Activated gamma-delta T cell treated with anti-CD3 and anti-CD28 coated beads, Interleukin-2, amount 50 U/mL, for 16 hours (primary cell): ENCODE measurements at places on chromosomes 3 and 15.

GRCh38 chr3:100108464-100109079 is 5.7 kb downstream of the FILIP1L start:
- DNase-seq, result no peak

DNA sequence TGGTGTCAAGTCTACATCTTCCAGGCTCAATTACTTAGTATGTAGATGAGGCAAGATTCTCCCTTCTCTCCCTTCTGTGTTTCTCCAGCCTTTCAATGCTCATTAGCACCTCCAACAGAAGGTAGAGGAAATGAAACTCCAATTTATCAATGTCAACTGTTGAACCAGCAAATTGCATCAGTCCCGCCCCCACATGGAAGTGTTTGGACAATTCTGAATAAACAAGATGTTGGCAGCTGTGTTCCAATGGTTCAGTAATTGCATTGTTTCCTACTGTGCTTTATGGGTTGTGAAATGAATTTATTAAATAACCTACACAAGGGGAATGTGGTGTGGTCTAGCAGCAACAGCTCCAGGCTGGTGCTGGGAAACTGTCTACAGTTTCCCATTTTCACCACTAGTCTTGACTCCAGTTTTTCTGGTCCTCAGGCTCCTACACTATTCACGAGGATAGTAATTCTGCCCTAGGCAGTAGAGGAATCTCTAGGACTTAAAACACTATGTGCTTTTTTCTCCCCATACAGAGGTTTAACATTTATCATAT is 91.9 kb downstream of the MB21D2 start:
- no peak for DNase-seq

DNA sequence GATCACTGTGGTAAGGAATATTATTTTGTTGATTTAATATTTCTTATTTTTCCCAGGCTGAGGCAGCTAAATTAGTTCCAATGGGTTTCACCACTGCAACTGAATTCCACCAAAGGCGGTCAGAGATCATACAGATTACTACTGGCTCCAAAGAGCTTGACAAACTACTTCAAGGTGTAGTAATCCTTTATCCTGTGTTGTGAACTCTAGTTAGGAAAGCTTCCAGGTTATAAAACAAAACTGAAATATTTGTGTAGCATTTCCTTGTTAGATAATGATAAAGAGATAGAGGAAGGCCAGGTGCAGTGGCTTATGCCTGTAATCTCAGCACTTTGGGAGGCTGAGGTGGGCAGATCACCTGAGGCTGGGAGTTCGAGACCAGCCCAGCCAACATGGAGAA is 11.1 kb downstream of the RAD51 start:
- DNase-seq, result no peak

- no peak for DNase-seq
Observed at GRCh38 chr3:55333046-55333445, 154.1 kb downstream of the WNT5A start.

DNA sequence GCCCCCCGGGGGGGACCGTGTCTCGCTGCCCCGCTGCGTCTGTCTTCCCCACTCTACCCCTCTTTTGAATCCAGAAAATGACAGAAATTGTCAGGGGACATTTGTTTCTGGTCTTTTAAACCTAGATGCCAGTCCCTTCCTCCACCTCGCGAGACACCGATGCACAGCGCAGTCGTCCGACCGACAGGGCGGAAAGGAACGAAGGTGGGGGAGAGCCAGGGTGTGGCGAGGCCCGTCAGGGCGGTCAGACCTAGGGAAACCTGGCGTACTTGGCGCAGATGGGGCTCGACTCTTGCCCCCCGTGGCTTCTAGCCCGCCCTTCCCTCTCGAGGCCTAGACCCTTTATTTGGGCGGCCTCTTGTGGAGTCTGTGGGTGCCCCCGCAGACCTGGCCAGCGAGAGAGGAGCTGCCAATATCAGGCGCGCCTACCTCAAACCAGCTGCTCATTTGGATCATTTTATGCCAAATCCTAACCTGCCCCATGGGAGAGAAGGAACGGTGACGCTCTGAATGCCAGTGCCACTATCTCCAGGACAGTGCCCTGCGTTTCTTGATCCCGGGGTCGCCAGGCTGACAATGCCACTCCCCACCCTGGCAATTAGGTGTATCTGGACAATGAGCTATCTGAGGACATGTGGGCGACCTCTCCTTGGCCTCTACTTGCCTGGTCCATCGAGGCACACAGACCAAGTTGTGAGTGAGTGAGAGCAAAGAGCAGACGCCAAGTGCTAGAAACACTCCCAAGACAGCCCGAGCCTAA is 500 bp upstream of the RAB6B start:
- DNase-seq, result no peak

- DNase-seq, result no peak
Observed at GRCh38 chr3:158649791-158650190, 5.5 kb downstream of the GFM1 start.

DNA sequence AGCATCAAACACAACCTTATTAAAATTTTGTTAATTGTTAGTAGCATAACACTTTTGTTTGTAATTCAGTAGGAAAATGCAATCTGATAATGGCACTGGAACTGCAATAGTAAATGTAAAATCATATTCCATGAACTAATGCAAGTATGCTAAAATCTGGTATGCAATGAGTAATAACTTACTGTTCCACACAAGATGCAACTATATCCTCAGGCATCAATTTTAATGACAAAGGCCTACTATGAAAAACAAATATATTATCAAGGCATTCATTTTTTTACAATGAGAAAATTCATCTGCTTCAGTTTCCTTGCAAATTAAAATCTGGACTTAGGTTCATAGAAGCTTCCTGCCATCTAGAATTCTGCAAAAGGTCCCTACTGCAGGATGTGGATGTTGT is 1.4 kb upstream of the NSMCE3 start:
- DNase-seq, result no peak

DNA sequence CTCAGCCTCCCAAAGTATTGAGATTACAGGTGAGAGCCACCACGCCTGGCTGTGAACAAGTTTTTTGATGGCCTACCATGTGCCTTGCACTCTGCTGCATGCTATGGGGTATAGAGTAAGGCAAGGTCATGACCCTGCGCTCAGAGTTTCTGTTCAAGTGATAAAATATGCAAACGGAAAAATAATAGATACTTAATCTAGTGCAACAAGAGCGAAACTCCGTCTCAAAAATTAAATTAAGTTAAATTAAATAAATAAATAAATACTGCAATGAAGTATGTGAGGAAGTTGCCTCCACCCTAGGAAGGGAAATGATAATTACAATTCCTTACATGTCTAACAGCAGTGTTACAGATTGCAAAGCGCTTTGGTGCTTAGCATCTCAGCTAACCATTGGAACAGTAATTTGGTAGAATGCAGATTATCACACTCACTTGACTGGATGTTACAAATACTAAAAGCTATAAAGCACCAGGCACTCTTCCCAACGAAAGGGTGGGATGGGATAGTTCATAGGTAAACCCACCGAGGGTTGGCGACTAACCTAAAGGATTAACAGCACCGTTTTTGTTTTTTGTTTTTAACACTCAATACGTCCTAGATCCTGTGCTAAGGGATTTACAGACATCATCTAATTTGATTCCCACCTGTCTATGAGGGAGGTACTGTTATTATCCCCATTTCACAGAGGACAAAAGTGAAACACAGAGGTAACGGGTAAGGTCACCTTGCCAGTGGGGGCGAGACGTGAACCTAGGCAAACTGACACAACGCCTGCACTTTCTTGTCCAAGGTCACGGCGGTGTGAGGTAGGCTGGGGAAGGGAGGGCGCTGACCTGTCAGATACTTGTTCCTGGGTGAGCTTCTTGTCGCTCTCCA is 793 bp upstream of the FANCD2 start:
- no peak for DNase-seq

DNA sequence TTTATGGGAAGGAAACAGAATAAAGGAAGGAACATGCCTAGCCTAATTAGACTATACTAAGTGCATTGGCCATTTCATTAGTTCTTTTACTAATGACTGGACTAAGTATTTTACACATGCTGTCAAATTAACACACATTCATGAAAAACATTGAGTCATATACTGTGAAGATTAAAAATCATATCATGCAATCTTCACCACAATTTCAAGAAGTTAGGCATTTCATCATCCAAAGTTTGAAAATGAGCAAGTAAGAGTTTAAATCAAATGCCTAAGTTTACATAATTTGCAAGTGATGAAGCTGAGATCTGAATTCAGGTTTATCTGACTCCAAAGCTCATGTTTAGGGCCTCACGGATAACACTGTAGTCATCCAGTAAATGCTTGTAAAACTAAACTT is 601.0 kb downstream of the PDCD6IP start:
- DNase-seq, result no peak

DNA sequence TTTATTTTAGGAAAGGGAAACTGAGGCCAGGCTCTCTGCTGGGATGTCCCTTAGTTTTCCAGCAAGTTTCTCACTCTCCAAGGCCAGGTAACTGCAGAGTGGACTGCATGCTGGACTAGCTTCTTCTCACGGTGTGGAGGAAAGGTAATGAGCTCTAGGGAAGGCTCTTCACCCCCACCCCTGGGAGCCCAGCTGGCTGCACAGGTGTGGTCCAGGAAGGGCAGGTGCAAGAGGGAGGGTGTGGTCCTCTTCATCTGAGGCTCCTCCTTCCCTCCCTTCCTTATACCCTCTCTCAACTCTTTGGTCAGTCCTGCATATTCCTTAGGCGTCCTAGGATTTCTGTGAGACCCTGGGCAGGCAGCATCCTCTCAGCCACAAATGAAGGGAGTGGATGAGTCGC is 33.9 kb downstream of the RNU5B-1 start:
- DNase-seq, result no peak

DNA sequence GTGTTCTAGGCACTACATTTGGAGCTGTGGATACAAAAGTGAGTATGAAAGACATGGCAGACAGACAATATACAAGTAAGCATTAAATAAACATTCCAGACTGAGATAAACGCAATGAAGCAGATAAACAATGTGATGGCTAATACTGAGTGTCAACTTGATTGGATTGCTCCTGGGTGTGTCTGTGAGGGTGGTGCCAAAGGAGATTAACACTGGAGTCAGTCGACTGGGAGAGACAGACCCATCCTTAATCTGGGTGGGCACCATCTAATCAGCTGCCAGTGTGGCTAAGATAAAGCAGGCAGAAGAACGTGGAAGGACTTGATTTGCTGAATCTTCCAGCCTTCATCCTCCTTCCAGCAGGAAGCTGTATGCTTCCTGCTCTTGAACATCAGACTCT is 77.2 kb downstream of the CADPS start:
- no peak for DNase-seq

DNA sequence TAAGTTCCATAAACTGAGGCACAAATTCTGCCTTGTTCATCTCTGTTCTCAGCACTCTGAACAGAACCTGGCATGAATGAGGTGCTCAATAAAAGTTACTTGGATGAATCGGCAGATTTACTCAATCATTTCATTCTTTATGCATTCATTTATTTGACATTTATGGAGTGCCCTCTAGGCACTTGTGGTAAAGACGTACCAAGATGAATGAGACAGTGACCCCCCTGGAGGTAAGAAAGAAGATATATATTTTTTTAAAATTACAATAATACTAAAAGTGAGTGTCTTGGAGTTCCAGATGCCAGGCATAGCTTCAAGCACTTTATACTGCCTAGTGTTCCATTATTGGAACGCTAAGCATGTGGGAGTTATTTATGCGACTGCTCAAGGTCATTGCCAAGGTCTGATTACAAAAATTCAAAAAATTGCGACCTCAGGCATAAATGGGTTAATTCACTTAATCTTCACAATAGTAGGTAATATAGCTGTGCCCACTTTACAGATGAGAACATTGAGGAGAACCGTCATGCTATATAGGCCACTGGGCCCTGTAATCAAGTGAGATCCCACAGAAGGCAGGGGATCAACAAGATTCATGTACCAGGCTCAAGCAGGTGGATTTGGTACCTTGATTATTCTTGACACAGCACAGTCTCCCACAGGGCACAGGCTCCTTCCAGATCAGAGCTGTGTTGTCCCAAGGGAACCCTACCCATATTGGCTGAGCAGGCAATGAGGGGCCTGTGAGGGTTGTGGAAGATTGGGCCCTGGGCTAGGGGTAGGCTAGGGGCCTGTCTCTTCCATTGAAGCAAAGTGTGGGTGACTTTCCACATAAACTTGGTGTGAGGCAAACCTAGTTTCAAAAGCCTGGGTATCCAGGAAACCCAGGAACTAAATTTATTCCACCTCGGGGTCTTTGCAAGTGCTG is 10.7 kb downstream of the XIRP1 start:
- no peak for DNase-seq

DNA sequence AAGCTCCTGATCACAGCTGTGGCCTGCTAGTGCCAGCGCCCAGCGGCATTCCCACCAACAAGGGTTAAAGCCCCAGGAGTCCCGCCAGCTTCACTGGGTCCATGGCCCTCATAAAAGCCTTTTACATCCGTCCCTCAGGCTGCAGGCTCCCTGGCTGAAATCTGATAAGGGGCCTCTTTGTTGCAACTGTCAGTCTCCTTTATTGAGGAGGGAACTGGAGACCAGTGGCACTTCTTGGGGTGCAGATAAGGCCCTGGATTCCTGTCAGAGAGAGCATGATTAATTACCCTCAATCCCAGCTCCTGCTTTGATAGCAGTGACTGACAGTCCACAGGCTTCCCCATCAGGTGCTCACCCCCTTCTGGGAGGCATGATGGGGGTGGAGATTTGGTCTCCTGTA is 30.9 kb upstream of the CLK3 start:
- DNase-seq, result no peak

DNA sequence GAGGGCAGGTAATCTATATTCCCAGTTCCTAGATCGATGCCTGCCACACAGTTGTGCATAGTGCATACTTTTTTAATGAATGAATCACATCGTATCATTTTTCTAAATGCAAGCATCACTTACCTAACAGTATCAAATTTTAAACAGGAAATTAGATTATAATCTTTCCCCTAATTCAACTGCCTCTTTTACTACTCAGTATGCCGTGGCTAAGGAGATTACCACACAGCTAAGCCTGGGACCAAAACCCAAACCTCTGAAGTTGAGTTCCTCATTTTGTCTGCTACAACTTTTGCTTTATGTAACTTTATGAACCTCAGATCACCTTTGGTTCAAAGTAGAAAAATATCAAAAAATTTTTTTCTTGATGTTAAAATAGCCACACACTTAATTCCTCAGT is 53.2 kb upstream of the FNDC3B start:
- DNase-seq, result no peak

- no peak for DNase-seq
Observed at GRCh38 chr3:186099178-186099577, 9.7 kb downstream of the ETV5 start.

- no peak for DNase-seq
Observed at GRCh38 chr3:31210068-31210645, 315.7 kb upstream of the GADL1 start.

GRCh38 chr3:24060055-24060454 is 115.0 kb downstream of the NR1D2 start:
- DNase-seq, result no peak

- peak; percentile 51 for DNase-seq
Observed at GRCh38 chr3:198071602-198072287, 111.7 kb downstream of the LMLN start.

DNA sequence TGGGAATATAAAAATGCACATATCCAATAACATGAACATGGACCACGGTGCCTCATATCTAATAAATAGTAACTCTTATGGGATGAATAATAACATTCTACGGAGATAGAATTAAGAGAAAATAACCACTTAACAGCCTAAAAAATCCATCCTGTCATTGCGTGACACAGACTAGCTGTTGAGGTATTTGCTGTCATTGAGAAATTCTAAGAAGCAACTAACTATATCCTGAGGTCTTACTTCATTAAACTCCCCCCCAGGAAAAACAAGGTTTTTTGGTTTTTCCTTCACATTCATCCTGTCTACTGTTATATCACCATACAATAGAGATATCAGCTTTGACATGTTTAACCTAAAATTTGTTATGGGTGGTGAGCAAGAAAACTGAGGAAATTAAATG is 14.3 kb downstream of the CEP152 start:
- DNase-seq, result no peak

GRCh38 chr3:20043396-20043795 is 3.1 kb downstream of the KAT2B start:
- peak; percentile 35 for DNase-seq
